ENCODE measurements at places on chromosomes 12 and 14. TPM values are rescaled to one million over a fixed set of nuclear protein-coding genes. Genes with fewer than 3 reads are reported as not detected.

Gene ERBB3
- 1.4 TPM for total RNA-seq

Gene SAMD15
- total RNA-seq: 2.6 TPM

DNA sequence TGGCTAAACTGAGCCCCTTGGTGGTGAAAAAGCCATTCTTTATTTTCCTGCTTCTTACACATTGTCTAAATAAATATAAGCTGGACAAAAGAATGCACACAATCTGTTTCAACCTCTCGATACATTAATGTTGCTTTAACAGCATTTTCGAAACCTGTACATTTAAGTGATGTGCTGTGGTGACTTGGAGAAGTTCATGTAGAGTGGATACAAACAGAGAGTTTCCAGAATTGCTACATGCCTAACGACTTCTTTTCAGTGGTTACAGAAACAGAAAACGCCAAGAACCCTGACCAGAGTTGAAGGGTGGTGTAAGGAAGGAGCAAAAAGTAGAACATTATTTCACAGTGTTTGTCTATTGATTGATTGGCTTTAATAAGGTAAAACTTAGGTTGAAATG lies 500.9 kb downstream of the SLC16A7 start:
- DNase-seq: no peak

- DNase-seq: no peak
These were observed 184.0 kb downstream of the TMEM121 start for GRCh38 chr14:105710119-105711043.

GRCh38 chr14:24313913-24314312 lies 2.6 kb downstream of the LTB4R start:
- no peak for DNase-seq
